ENCODE measurements at places on chromosomes 7 and 10. TPM values are rescaled to one million over a fixed set of nuclear protein-coding genes. Genes with fewer than 3 reads are reported as not detected.

DNA sequence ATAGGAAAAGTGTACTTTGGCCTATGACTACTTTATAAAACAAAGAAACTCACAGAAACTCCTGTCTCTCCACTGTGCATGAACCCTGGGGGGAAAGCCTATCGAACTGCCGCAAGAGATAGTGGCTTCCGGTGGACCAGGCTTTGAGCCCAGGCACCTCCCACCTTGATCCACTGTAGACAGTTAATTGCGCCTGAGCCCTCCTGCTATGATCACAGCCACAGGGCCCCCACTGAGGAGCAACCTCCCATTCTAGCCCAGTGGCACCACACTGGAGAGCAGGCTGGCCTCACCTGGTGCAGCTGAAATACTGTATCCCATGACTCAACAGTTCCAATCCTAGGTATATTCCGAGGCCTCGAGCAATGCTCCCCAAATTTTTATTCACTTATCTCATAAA, 98.8 kb downstream of the COBL start:
- DNase-seq: no peak
- H3K4me3 ChIP-seq: no peak overlapping the region
- no peaks in the 10 kb centered on the region for H3K27me3 ChIP-seq
- H3K36me3 ChIP-seq: peaks cover 36% of the 10 kb centered on the region
- no peaks in the 10 kb centered on the region for H3K4me1 ChIP-seq

GRCh38 chr10:59126991-59127390, 49.5 kb upstream of the PHYHIPL start:
- peak; percentile 49 for DNase-seq
- H3K27me3 ChIP-seq: no peaks in the 10 kb centered on the region
- H3K4me1 ChIP-seq: no peaks in the 10 kb centered on the region
- no peak overlapping the region for H3K27ac ChIP-seq
- H3K36me3 ChIP-seq: no peaks in the 10 kb centered on the region

DNA sequence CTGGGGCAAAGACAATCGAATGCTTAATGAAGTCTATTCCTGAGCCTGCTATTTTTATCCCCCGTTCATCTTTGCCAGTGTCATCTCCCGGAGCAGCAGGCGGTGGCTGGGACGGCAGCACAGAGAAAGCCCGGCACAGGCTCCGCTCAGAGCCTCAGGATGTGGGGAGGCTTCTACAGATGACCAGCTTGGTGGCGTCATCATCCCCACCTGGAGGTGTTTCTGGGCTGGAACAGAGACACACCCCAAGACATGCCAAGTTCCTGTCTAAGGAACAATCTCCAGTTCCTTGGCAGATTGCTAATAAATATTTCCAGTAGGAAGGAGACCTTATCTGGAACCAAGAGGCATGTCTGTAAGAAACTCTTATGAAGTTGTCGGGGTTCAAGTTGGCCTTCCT, 552.4 kb upstream of the MGMT start:
- no peaks in the 10 kb centered on the region for H3K4me1 ChIP-seq
- no peaks in the 10 kb centered on the region for H3K36me3 ChIP-seq
- no peak overlapping the region for H3K27ac ChIP-seq
- DNase-seq: no peak
- H3K4me3 ChIP-seq: no peak overlapping the region
- H3K27me3 ChIP-seq: no peaks in the 10 kb centered on the region

- no peaks in the 10 kb centered on the region for H3K27me3 ChIP-seq
- H3K4me1 ChIP-seq: no peaks in the 10 kb centered on the region
- peaks cover 2% of the 10 kb centered on the region for H3K36me3 ChIP-seq
- DNase-seq: no peak
Measured at GRCh38 chr10:124484661-124485060, 23.0 kb downstream of the LHPP start.

DNA sequence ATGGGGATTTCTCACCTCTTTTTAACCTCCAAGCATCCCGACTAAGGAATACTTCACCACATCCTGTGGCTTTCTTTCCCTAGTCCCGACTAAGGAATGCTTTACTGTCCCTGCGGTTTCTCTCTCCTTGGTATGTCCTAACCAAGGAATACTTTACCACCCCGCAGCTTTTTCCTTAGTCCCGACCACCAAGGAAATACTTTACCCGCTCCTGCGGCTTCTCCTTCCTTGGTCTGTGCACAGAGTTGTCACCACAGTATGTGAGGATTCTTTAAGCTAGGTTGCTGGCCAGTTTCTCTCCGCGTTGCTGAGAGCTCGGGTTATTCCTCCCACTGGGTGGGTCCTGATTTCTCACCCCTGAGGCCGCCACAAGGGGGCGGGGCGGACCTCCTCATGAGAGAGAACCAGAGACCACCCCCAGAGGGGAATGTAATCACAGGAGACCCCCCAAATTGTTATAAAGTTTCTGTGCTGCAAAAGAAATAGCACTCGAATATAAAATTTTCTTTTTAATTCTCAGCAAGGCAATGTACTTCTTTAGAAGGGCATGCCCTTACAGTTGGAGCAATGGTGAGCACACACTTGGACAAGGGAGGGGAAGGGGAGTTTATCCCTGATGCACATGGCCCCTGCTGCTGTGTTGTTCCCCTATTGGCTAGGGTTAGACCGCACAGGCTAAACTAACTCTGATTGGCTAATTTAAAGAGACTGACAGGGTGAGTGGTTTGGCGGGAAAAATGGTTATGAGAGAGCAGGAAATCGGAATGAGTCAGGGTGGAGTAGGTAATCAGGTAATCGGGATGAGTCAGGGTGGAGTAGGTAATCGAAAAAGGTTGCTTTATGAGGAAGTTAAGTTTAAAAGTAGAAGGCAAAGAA, 12.8 kb downstream of the SUGCT start:
- no peaks in the 10 kb centered on the region for H3K36me3 ChIP-seq
- H3K4me1 ChIP-seq: no peaks in the 10 kb centered on the region
- DNase-seq: no peak
- no peak overlapping the region for H3K27ac ChIP-seq

DNA sequence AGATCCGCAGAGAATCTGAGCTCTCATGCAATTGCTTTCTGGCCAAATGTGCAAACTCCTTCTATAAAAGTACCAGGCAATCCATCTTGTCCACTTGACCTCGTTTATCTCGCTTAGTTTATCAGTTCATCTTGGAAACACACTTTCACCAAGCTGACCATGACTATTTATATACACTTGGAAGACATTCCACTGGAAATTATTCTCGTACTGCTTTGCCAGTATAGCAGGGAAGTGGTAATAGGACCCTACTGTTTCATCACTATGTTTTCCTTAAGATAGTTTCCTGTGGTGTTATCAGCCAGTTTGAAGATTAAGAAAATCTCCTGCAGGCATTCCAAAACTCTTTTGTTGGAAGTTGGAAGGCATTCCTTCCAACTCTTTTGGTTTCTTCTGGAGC, 115.3 kb upstream of the FAM171A1 start:
- DNase-seq: no peak
- no peaks in the 10 kb centered on the region for H3K36me3 ChIP-seq
- no peaks in the 10 kb centered on the region for H3K4me1 ChIP-seq
- no peaks in the 10 kb centered on the region for H3K27me3 ChIP-seq
- H3K4me3 ChIP-seq: no peak overlapping the region

DNA sequence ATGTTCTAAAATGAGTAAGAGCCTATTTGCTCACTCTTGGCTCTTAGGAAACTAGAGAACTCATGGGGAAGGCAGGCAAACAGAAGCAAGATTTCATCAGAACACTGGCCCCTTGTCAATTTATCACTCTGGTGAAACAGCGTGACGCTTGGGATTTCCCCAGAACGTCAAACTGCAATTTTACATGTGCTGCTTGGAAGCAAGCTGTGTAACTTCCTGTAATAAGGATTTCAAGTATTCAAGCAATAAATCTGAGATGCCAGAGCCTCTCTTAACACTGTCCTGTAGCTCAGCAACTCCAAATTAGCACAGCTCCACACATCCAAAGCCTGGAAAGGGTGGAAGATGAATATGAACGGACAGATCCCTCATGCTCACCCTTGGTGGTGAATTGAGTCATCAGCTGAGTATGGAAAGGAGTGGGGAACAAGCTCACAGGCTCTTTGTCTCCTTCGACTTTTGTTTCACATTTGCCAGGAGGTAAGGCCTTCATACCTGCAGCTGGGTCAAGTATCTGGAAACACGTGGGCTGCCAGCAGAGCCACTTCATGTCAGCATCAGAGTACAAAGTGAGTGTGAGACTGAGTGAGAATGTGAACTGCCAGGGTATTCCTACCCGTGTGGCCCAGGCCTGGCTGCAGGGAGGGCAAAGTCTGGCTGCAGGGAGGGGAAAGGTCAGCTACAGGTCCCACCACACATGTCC, 140.4 kb upstream of the NAMPT start:
- H3K36me3 ChIP-seq: no peaks in the 10 kb centered on the region
- H3K4me3 ChIP-seq: no peak overlapping the region
- DNase-seq: peak; percentile 87
- H3K27ac ChIP-seq: peak overlapping the region; percentile 67
- H3K27me3 ChIP-seq: no peaks in the 10 kb centered on the region

DNA sequence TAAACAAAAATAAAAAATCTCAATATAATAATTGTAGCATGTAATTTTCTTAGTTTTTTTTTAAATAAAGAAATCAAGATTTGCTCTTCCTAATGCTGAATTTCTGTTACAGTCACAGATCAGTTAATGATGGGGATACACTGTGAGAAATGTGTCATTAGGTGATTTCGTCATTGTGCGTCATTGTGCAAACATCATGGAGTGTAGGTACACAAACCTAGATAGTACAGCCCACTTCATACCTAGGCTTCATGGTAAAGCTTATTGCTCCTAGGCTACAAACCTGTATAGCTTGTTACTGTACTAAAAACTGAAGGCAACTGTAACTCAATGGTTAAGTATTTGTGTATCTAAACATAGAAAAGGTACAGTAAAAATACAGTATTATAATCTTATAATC, 74.4 kb upstream of the LSM8 start:
- H3K27ac ChIP-seq: no peak overlapping the region
- no peaks in the 10 kb centered on the region for H3K4me1 ChIP-seq
- DNase-seq: peak; percentile 17

DNA sequence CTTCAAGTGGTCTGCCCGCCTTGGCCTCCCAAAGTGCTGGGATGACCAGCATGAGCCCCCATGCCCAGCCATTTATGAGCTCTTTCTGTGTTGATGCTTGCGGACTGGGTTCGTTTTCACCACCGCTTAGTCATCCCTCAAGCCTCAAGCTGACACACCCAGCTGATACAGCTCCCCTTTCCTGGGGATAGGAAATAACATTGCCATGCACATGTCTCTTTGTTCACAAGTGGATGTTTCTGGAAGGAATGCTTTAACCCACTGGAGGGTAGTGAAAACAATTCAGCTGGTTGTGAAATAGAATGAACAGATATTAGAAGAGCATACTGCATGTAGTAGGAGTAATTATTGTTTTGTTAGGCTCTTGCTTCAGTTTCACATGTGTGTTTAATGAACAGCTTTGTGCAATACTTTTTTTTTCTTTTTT, 8.5 kb upstream of the METTL27 start:
- H3K27ac ChIP-seq: peak overlapping the region; percentile 43
- H3K36me3 ChIP-seq: no peaks in the 10 kb centered on the region
- peak; percentile 82 for DNase-seq
- no peak overlapping the region for H3K4me3 ChIP-seq

- H3K4me1 ChIP-seq: no peaks in the 10 kb centered on the region
- no peak overlapping the region for H3K27ac ChIP-seq
- H3K36me3 ChIP-seq: no peaks in the 10 kb centered on the region
- peaks cover 23% of the 10 kb centered on the region for H3K27me3 ChIP-seq
- no peak for DNase-seq
Measured at GRCh38 chr7:1288390-1288995, 55.8 kb downstream of the UNCX start.

GRCh38 chr10:20007426-20007825, 191.2 kb downstream of the PLXDC2 start:
- no peak overlapping the region for H3K4me3 ChIP-seq
- DNase-seq: no peak
- no peaks in the 10 kb centered on the region for H3K27me3 ChIP-seq
- H3K27ac ChIP-seq: no peak overlapping the region
- no peaks in the 10 kb centered on the region for H3K4me1 ChIP-seq
- peaks cover under 1% of the 10 kb centered on the region for H3K36me3 ChIP-seq

- no peaks in the 10 kb centered on the region for H3K36me3 ChIP-seq
- no peak for DNase-seq
- H3K27ac ChIP-seq: no peak overlapping the region
- H3K4me3 ChIP-seq: no peak overlapping the region
Measured at GRCh38 chr7:102326157-102326889, 29.9 kb downstream of the SPDYE6 start.

DNA sequence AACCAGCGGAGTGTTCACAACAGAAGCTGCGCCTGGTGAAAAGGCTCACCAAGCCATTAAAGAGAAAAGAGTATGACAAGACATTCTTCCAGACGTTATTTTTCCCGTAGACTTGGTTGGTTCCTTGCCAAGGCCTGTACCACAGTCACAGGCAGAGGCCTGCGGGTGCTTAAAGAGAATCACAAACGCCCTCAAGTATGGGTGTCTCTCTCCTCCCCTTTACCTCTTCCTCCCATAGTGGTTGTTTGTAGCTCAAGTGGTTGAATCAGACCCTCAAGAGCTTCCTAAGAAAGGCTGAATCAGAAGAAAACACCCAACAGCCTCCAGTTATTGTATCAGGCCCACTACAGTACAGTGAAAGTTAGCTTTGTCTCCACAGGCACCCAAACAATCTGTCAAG, 169.0 kb downstream of the CREB5 start:
- no peak for DNase-seq
- H3K36me3 ChIP-seq: no peaks in the 10 kb centered on the region
- H3K27me3 ChIP-seq: peaks cover 2% of the 10 kb centered on the region
- no peak overlapping the region for H3K4me3 ChIP-seq

DNA sequence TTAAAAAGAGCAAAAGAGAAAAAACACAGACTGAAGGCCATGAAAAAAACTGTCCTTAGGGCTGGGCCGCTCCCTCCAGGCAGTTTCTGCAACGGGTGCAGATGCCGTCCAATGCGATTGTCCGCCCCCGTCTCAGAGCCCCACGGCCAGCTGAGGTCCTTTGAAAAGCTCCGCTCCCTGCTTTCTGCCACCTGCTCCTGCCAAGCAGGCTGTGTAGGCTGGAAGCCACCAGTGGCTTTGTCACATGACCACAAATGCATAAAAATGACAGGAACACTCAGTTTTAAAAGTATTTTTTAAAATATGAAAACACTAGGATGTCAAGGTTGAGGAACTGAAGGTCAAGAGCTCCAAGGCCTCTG, 71.7 kb downstream of the AMZ1 start:
- no peak for DNase-seq
- H3K4me3 ChIP-seq: no peak overlapping the region
- no peaks in the 10 kb centered on the region for H3K36me3 ChIP-seq
- peak overlapping the region; percentile 94 for H3K27ac ChIP-seq

GRCh38 chr7:154231732-154232131, 179.5 kb downstream of the DPP6 start:
- no peak for DNase-seq
- H3K36me3 ChIP-seq: no peaks in the 10 kb centered on the region
- no peak overlapping the region for H3K4me3 ChIP-seq
- H3K4me1 ChIP-seq: no peaks in the 10 kb centered on the region

- H3K36me3 ChIP-seq: no peaks in the 10 kb centered on the region
- H3K27ac ChIP-seq: peak overlapping the region; percentile 73
- no peaks in the 10 kb centered on the region for H3K27me3 ChIP-seq
- DNase-seq: no peak
- peaks cover 2% of the 10 kb centered on the region for H3K4me1 ChIP-seq
- no peak overlapping the region for H3K4me3 ChIP-seq
Measured at GRCh38 chr10:88065383-88066049, 202.1 kb downstream of the PTEN start.

The RNF148 gene
- 0.15 TPM for polyA plus RNA-seq

The SLC4A2 gene
- polyA plus RNA-seq: 91.5 TPM

The DPY19L1 gene
- polyA plus RNA-seq: 9.4 TPM

The SYNPO2L gene
- polyA plus RNA-seq: 1.6 TPM

The MYOF gene
- 20.6 TPM for polyA plus RNA-seq

The REEP3 gene
- polyA plus RNA-seq: 21.5 TPM

The TBX20 gene
- not detected for polyA plus RNA-seq

The MYPN gene
- polyA plus RNA-seq: 0.01 TPM

The FAM25A gene
- not detected for polyA plus RNA-seq

The CC2D2B gene
- polyA plus RNA-seq: not detected

The KLF14 gene
- not detected for polyA plus RNA-seq
